ENCODE measurements at places on chromosomes 16 and 17. TPM values are rescaled to one million over a fixed set of nuclear protein-coding genes. Genes with fewer than 3 reads are reported as not detected.

NETO2 gene
- total RNA-seq: 10.4 TPM

PRSS27 gene
- total RNA-seq: 1.6 TPM

PPM1E gene
- total RNA-seq: not detected

CPNE7 gene
- total RNA-seq: 3.3 TPM

NLRP1 gene
- 104 TPM for total RNA-seq

EZH1 gene
- 55.3 TPM for total RNA-seq

KRT40 gene
- total RNA-seq: not detected

C1QTNF8 gene
- not detected for total RNA-seq

IGSF6 gene
- total RNA-seq: 0.15 TPM

STX1B gene
- 1.5 TPM for total RNA-seq

JUP gene
- total RNA-seq: 0.35 TPM

ABCC12 gene
- total RNA-seq: not detected

FBXO39 gene
- 1.7 TPM for total RNA-seq

CCDC154 gene
- total RNA-seq: 2.2 TPM

MYH8 gene
- not detected for total RNA-seq

SLC52A1 gene
- total RNA-seq: 0.68 TPM

TNFRSF13B gene
- not detected for total RNA-seq

ARHGDIG gene
- not detected for total RNA-seq

ABCC11 gene
- 0.23 TPM for total RNA-seq

MT4 gene
- not detected for total RNA-seq

VKORC1 gene
- 66.1 TPM for total RNA-seq

MAP2K4 gene
- total RNA-seq: 30.2 TPM
